HFF-Myc (cell line): ENCODE measurements at places on chromosomes 3 and 15.

DNA sequence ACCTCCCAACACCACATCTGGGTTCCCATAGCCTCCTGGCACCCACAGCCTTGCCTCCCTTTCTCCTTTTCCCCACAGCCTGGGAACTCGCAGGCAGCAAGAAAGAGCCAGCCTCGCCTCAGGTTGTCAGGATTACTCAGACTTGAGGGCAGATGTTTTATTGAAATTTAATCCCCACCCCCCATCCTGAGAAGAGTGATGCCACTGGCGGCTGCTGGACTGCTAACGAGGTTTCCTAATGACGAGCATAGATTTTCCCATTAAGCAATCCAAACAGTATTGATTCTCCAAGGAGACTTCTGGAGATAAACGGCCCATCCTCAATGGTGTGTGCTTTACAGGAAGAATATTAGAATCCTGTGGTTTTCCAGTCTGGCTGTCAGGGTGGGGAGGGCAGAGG is 13.7 kb downstream of the SHF start:
- DNase-seq = no peak

- DNase-seq = no peak
These were observed 57.9 kb upstream of the ST3GAL6 start for GRCh38 chr3:98705212-98705611.

DNA sequence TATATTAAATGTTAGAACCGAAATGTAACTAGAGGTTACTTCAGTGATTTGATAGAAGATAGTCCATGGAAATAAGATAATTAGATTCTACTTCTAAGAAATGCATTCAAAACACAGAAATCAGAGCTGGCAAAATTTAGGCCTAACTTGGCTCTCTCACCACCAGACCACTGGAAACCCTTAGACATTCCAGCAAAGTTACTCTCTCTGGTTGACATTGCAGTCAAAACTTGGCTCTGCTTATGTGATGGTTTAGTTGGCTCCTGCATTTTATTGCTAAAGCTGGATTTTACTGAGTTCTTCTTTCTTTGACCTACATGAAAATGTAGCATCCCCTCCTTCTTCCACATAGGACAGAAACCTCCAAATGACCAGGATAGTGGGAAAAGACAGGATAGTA is 35.4 kb upstream of the CBLB start:
- DNase-seq = no peak

DNA sequence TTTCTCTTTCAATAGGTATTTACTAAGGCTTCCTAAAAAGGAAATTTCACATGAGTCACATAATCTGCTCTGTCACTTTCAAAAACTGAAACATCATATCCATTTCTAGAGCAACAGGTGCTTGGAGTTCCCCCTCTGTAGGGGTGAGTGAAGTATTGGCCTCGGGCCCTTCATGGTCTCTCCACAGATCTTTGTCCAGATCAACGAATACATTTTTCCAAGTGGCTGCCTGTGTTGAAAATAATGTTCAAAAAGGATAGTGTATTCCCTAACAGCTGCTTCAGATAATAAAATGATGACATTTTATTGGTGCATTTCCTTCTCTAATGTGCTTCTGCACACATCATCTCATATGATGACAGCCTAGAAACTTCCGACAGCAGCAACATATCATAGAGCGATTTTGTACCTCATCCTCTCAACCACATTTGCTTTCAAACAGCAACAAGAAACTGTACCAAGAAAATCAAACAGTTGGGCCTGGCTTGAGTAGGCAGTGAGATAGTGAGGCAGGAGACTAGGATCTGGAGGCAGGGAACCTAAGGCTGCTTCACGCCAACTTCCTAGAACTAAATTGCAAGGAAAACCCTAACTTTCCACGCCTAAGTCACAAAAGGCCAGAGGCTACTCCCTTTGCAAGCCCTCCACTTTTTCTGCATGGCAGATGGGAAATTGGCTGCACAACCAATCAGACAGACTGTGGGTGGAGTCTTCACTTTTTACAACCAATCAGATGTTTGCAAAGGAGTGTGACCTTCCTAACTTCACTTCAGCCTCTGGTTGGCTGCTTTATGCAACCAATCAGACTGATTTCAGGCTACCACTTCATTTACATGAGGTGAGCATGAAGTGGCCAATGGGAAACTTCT is 340.2 kb downstream of the LRRC3B start:
- no peak for DNase-seq

GRCh38 chr15:41218851-41219250 is 11.7 kb downstream of the EXD1 start:
- no peak for DNase-seq
